H54 (cell line): ENCODE measurements at places on chromosomes 6 and 20.

DNA sequence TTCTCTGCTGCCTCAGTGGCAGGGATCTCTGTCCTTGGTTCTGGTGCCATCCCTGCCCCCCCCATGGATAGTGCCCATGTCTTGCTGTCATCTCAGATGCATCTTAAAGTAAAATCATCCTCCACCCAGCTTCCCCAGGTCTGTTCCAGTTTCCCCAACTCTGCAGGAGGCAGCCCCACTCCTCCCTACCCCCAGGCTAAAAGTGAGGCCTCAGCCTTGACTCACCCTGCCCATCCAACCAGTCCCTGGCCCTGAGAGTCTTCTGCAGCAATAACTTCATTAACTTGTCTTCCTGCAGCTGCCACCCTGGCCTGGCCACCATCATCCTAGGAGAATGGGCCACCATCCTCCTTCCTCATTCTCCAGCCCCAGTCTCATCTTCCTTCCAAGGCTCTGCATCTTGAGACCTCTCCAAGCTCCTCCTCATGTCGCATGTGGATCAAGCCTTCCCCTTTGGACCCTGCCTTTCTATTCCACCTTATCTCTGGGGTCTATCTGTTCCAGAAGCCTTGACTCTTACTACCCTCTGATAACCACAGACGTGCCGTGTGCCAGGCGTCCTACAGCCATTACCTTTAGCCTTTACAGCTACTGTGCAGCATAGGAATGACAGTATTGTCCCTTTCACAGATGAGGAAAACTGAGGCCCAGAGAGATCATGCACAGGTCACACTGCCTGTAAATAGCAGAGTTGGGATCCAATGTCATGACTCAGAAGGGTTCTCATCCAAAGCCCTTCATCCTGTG is 2.0 kb upstream of the PNPLA1 start:
- no peak for DNase-seq

DNA sequence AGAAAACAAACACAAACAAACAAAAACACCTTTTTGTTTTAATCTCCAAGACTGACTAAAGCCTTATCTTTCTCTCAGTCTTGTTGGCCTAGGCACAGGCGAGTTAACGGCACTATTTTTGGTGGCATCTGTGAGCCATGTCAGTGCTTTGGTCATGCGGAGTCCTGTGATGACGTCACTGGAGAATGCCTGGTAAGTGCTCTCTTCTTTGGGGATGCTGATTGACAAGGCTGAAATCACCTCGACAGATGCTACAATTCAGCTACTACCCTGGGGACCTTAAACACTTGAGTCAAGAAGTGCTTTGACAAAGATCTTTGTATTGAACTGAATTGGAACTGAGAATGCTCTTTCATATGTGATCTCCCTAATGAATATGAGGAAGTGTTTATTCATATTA is 384.1 kb downstream of the LAMA2 start:
- DNase-seq, result no peak

DNA sequence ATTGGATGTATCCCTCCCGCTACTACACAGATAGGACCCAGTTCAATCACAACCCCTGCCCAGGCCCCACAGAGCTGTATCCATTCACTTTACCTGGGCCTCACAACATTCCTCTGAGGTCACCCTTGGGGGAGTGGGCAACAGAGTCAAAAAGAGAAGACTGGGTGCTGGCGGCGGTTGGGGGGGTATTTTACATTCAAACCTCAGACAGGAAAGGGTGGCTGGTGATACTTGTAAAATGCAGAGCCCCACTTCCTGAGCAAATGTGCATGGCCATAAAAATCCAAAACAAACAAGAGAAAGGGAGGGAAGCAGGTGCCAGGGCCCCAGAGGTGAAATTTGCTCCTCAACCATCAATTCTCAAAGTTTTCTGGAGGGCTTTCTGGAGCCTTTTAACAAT is 3.5 kb downstream of the LRFN2 start:
- DNase-seq, result no peak

- DNase-seq, result no peak
These were observed 372.2 kb downstream of the NRN1 start for GRCh38 chr6:5634525-5634924.

DNA sequence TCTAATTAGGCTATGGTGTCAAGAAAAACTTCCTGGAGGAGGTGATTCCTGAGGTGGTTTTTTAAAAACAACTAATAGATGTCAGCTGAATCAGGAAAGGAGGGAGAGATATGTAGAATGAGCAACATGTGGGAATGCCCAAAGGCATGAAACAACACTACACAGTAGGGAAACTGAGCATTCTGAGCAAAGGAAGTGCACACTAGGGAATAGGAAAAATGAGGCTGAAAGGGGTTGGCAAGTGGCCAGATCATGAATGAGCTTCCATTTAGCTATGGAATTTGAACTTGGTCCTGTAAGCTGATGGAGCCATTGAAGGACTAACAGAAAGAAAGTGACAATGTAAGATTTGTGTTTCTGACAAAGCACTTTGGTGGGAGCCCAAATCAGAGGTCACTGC is 16.9 kb upstream of the SLC35F1 start:
- no peak for DNase-seq

GRCh38 chr6:115058414-115059211 is 715.8 kb upstream of the HS3ST5 start:
- no peak for DNase-seq

- DNase-seq, result no peak
These were observed 16.9 kb downstream of the STX16 start for GRCh38 chr20:58667975-58668374.

DNA sequence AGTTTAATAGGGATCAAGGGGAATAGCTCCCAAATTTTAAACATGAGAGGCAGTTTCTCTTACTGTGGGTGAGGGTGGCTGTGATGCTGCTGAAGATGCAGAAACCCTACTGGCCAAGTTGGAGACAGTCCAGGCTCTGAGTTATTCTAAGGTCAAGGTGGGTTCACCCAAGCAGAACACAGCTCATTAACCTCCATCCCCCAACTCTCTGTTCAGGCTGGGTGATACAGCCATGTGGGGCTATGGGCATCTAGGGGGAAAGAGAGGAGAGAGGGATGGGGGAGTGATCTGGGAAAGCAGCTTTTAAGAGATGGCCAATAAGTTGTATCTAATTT is 18.9 kb upstream of the TRAM2 start:
- no peak for DNase-seq

GRCh38 chr6:152164957-152165356 is 357.5 kb downstream of the ESR1 start:
- DNase-seq, result no peak

- no peak for DNase-seq
These were observed 27.0 kb upstream of the APMAP start for GRCh38 chr20:25019381-25020155.

DNA sequence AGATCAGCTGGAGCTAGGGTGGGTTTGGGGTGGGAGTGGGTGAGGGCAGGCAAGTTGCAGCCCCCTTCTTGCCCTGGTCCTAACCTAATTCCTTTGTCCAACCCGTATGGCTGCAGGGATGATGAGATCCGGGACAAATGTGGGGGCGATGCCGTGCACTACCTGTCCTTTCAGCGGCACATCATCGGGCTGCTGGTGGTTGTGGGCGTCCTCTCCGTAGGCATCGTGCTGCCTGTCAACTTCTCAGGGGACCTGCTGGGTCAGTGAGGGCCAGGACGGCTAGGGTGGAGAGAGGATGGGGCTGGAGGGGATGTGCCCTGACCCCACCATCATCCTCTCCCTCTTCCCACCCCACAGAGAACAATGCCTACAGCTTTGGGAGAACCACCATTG is 12.0 kb downstream of the TMEM63B start:
- no peak for DNase-seq

DNA sequence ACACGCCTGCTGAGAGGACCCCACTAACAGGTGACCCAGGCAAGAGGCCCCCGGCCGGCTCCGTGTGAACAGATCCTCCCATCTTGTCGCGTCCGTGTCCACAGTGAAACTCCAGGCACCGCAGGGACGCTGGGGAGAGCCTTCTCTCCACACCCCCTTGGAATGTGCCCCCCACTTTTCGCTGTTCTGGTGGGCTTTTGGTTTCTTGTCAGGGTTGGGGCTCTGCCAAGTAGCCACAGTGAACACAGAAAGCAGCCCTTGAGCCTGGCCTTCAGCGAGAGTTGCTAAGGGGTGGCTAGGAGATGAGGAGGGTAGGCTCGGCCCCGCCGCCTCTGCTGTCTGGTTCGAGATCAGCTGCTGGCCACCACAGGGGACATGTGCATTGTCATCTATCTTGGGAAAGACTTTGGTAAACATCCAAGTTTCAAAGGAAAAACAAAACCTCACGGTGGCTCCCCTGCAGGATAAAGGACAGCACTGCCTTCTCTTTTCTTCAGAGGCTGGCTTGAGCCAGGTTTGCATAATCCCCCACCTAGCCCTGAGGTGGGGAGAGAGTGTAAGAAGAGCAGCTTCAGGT is 22.7 kb downstream of the SYNDIG1 start:
- DNase-seq, result no peak

DNA sequence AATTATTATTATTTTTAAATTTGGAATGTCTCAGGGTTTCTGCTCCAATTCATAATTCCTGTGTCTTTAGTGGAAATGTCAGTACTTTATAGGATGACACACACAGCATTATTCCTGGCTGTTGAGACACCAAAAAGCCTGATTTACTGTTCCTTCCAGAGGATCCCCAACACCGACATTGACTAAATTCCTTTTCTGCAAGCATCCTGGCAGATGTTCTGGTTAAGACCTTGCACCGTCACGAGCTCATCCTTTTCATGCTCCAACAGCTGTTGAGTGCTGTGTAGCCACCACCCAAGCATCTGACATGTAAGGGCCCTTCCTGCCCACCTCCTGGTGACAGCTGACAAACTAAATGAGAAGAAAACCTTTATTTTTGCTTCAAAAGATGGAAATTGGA is 284.3 kb upstream of the SULF2 start:
- DNase-seq, result no peak

GRCh38 chr6:25351485-25351884 is 72.3 kb downstream of the CARMIL1 start:
- no peak for DNase-seq

GRCh38 chr6:20630136-20630535 is 95.9 kb downstream of the CDKAL1 start:
- DNase-seq, result no peak

DNA sequence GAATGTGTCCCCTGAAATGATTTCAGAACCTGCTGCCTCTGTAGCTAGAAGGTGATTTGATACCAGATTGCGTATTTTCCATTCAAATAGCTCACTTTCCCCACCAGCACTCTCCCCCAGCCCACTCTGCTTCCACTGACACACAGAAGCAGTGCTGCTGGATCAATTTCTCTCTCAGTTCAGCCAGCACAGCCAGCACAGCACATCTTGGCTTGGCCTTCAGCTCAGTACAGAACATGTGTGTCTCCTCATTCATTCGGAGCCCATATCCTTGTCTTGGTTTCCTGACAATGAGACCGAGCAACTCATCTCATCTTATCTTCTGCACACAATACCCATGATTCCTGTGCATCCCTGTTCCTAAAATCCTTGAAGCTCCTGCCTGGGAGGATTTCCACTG is 33.8 kb upstream of the CD83 start:
- DNase-seq, result no peak

DNA sequence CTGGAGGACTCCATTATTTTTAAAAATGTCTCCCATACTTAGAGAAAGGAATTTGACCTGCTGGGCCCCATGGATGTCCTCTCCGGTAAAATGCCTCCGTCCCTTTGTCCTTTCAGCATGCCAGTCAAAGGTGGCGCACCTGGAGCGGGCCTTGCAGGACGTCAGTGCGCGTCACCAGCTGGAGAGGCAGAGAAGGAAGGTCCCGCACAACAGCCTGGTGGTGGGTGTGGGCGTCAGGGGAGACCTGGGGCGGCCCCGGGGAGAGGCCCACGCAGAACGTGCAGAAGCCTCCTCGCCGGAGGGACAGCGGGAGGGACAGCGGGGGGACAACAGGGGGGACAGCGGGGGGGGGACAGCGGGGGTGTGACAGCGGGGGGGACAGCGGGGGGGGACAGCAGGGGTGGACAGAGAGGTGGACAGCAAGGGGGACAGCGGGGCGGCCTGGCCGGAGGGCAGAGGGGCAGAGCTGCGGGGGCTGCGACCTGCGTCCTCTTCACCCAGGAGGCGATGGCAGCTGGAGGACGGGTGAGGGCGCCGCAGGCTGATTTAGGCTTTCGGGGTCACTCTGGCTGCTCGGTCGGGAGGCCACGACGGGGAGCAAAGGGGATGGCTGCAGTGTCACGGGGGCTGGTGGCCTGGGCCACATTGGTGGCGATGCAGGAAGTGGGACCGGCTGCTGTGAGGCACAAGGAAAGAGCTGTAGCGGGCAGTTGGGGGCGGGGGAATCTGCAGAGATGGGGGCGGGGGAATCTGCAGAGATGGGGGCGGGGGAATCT is 859 bp upstream of the KIF25 start:
- no peak for DNase-seq

DNA sequence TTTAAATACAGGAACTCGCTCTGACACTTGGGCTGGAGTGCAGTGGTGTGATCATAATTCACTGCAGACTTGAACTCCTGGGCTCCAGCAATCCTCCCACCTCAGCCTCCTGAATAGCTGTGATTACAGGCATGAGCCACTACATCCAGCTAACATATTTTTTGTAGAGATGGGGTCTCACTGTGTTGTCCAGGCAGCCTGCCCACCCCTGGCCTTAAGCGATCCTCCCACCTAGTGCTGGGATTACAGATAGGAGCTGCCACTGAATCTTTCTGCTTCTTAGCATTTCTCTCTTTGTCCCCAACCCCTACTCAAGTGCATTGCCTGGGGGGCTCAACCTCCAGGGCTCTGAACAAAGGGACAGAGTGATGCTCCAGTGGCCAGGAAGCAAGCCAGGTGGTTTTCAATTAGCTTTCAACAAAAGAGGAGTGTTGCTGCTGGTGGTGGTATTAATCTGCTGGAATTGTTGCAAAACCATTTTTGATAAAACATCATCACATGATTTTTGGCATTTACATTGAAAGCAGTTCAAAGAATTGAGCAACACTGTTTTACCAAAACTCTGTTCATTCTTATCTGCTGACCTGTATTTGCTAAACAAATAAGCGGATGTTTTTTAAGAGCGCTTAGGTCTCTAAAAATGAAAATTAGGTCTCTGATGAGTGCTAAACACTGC is 40.4 kb upstream of the BPIFA2 start:
- no peak for DNase-seq

- DNase-seq, result no peak
These were observed 127.6 kb downstream of the SYNDIG1 start for GRCh38 chr20:24597051-24597450.

DNA sequence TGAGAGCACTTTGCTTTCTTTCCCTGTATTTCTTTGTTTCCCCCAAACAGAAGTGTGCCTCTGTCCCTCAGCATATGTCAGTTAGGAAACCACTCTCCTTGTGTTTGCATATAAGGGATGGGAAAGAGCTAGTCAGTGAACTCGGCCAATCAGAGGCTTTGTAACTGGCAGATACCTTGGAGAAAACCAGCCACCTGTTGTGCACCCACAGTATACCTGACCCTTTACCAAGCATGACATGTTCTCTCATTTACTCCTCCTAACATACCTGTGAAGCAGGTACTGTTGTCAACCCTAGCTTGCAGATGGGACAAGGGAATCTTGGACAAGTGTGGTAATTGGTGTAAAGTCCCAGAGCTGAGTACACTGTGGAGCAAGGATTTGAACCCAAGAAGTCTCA is 96.1 kb upstream of the FAM8A1 start:
- no peak for DNase-seq
